8988T (cell line): ENCODE measurements at places on chromosomes 12 and 14.

DNA sequence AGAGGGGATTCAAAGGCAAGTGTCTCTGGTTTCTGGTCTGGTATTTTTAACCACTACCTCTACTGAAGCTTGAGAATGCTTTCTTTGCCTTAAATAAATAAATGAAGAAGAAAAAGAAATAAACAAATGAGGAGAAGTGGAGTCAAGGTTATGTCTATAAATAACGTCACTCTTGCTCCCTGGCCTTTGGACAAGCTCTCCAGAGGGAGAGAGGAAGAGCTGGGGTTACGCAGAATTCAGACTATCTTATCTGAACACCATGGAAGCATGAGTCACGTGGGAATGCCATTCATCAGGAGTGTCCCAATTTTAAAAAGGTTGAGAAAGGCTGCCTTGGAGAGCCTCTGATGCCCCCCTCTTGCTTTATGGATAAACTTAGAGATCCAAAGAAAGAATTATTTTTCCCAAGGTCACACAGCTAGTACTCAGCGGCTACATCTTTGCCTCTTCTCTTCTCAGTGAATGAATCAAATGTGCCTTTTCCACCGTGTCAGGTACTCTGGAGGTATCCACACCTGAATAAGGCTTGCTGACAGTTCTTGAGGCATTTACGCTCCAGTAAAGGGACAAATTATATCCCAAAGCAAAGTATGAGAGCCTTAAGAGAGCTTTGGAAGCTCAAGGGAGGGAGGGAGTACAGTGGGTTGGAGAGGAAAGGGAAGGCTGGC lies 12.9 kb upstream of the MSI1 start:
- DNase-seq = no peak

DNA sequence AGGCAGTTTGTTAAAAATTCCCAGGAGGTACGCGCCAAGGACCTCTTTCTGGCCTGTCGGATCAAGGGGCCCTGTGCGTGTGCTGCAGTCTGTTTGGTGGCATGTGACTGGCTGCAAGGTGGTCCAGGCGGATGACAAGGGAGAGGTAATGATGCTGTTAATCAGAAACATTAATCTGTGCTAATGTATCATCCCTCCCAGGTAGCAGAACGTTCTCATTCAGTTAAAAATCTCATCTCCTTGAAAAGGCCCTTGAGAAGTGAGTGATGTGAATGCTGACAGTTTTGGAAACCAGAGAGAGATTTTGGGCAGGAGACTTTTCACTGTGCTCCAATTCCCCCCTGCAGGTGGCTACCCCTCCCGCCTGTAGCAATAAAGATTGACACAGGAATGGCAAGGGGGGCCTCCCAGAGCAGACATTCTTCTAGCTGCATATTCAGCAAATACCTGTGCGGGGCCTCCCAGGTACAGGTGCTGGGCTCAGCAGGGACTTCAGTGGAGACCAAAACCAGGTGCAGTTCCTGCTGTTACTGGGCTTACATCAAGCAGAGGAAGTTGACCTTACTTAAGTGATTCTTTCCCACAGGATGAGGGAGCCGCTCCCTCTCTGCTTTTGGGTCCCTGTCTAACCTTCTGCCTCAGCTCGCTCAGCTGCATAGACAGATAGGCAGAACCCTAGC lies 364.8 kb downstream of the CACNA1C start:
- DNase-seq = no peak

DNA sequence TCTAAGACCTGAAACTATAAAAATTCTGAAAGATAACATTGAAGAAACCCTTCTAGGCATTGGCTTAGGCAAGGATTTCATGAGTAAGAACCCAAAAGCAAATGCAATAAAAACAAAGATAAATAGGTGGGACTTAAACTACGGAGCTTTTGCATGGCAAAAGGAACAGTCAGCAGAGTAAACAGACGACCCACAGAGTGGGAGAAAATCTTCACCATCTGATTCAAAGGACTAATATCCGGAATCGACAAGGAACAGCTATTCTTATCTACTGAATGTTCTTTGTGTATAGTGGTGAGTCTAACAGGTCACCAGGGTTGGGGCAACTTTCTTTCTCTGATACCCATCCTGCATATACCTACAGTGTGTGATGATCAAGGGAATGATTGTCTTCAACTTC lies 198.6 kb downstream of the CCDC91 start:
- DNase-seq = no peak

DNA sequence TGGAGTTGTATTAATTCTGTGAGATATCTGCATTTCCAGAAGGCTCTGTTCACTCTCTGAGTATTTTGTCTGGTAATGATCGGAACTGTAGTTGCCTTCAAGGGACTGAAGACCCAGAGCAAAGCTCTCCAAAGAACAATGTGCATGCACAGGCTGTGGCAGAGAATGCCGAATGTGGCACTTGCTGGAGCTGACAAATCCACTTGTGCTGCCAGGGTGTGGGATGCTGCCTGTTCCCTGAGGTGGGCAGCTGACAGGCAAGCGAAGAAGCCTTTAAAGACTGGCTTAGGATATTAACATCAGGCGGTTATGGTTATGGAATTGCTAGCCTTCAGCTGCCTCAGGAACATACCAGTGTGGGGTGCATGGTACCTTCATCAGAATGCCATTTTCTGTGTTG lies 419.9 kb upstream of the ATP2B1 start:
- DNase-seq = no peak

GRCh38 chr12:49413010-49413409 lies 45.7 kb downstream of the SPATS2 start:
- no peak for DNase-seq

GRCh38 chr12:54024127-54024526 lies 4.1 kb upstream of the HOXC6 start:
- DNase-seq = no peak

GRCh38 chr14:89241934-89242651 lies 174.9 kb downstream of the FOXN3 start:
- no peak for DNase-seq

- DNase-seq = no peak
These were observed 63.2 kb upstream of the RIC8B start for GRCh38 chr12:106711316-106711715.

DNA sequence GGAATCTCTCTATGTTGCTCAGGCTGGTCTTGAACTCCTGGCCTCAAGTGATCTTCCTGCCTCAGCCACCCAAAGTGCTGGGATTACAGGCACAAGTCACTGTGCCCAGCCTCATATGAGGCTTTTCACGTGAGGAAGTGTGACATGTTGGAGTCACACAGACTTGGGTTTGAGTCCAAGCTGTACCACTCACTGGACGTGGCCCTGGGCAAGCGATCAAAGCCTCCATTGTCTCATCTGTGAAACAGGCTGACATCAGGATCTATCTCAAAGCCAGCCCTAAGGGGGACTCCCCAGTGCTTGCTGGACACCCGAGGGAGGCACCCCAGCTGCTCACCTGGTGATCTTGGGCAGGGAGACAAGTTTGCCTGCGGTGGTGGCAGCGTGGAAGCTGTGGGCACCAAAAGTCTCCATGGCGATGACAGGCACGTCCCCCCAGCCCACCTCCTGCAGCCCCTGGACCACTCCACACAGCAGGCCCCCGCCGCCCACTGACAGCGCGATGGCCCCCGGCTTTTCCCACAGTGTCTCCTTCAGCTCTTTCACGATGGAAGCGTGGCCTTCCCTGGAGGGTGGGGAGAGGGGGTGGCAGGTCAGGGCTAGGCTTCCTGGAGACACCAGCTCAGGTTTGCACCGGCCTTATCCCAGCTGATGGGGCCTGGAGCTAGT lies 6.7 kb downstream of the SDS start:
- DNase-seq = no peak
